Skin of body (tissue), 3 donors: ENCODE measurements at places on chromosomes 1 and 21. TPM values are rescaled to one million over a fixed set of nuclear protein-coding genes. Genes with fewer than 3 reads are reported as not detected.

Gene CLCNKB
- 0.20 TPM for total RNA-seq

Gene LMNA
- total RNA-seq = 429 TPM

Gene SPRR3
- total RNA-seq = 0.69 TPM

Gene C1orf185
- not detected for total RNA-seq

Gene DVL1
- 33.0 TPM for total RNA-seq

Gene CYP4Z1
- 0.39 TPM for total RNA-seq

DNA sequence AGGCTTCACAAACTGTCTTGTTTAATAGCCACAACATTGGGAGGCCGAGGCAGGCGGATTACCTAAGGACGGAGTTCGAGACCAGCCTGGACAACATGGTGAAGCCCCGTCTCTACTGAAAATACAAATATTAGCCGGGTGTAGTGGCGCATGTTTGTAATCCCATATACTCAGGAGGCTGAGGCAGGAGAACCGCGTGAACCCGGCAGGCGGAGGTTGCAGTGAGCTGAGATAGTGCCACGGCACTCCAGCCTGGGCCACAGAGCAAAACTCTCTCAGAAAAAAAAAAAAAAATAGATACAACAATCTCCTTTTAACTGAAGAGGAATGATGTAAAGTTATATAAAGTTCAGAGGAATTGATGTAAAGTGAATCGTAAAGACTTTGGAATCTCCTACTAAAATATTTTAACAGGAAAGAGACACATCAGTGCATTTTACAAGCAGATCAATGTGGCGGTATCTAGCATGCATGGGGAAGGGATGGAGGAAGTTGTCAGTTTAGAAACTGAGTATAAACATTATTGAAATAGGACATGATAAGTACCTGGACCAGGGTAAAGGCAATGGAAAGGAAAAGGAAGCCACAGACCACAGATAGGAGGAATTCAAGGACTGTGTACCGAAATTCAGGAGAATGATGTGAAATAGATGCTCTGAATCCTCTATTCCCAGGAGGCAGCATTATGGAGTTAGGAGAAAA is 41.5 kb downstream of the PTPRC start:
- DNase-seq = no peak

DNA sequence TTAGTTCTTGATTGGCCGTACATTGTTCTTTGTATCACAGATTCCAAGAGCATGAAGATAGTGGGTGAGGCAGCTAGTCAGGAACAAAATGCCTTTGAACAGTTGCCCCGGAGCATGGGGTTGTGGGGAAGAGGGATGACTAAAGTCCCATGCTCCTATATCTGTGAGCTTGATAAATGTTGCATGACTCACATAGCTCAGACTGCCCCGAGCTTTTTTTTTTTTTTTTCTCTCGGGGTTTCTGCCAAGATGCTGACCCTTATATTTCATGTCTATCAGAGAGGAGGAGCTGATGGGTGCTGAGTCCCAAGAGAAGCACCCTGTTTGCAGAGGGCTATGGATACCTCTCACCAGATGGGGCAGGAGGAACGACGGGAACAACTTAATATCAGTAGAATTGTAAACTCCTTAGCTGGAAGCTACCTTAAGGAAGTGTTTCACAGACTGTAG is 40.6 kb downstream of the SRRM1 start:
- DNase-seq = peak; percentile 3

DNA sequence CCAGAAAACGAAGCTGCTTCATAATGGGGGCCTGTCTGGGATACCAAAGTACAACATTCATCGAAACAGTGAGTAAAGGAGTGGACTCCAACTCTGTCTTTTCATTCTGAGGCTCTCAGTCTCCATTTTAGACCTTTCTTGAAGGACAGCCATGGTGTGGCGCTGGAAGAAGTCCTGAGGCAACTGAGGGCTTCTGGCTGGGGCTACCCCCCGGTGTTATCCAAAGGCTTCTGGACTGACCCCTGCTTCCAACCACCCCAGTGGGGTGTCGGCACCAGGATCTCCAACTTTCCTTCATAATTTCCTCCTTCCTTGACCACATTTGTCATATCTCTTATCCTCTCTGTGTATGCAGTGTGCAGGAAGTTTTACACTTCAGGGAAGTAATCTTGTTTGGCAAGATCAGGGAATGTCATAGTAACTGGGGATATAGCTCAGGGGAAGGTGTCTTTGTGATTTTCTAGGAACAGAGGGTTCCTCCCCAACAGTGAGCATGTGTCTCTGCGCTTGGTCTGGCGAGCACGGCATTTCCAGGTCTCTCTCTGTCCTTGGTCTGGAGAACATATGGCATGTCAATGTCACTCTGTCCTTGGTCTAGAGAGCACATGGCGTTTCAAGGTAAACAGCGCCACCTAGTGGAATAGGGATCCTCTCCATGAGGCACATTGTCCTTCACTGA is 19.4 kb upstream of the BSDC1 start:
- no peak for DNase-seq

GRCh38 chr1:16903054-16903453 is 7.3 kb downstream of the RNU1-2 start:
- DNase-seq = no peak

DNA sequence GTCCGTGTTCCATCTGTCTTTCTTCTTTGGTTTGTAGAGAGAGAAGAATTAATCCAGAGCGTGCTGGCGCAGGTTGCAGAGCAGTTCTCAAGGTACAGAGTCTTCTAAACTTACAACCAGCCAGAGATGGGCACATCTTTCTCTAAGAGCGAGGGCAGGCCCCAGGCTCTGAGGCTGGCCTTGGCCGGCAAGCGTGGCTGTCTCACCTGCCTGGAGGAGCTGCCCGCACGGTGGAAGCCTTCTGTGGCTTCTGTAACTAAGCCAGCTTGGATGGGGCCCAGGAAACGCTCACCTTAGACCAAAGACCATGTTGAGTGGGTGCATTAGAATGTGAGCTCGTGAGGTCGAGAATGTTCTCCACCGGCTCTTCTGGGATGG is 78.6 kb downstream of the PDE9A start:
- no peak for DNase-seq

- no peak for DNase-seq
Observed at GRCh38 chr1:75722966-75723365, 1.5 kb upstream of the ACADM start.

DNA sequence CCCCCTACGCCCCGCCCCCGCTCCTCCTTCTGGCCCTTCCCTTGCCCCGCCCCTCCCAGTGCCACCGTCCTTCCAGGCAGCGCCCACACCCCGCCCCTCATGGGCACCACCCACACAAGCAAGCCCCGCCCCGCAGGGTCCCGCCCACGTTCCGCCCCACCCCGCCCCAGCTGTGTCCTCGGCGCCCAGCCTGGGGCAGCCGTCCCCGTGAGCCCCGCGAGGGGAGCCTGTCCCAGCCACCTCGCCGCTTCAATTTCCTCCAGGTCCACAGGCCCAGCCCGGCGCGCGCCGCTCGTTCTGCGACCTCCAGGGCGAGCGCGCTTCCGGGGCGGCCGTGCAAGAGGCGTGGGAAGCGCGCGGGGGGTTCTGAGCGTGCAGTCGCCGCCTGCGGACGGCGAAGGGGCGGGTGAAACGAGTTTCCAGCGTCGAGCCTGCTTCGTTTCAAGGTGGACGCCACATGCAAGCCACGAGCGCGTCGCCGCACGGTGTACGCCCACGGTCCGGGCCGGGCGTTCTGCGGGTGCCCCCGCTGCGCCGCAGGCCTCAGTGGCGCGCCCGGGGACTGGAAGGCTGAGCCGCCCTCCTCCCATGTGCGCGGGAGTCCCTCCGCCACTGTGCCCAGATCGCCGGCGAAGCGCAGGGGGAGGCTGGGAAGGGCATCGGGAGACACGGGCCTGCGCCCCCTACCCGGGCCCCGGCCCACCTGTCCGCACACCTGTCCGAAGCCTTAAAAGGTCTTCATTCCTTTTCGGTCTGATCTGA is 10.8 kb upstream of the FAAP20 start:
- peak; percentile 91 for DNase-seq

DNA sequence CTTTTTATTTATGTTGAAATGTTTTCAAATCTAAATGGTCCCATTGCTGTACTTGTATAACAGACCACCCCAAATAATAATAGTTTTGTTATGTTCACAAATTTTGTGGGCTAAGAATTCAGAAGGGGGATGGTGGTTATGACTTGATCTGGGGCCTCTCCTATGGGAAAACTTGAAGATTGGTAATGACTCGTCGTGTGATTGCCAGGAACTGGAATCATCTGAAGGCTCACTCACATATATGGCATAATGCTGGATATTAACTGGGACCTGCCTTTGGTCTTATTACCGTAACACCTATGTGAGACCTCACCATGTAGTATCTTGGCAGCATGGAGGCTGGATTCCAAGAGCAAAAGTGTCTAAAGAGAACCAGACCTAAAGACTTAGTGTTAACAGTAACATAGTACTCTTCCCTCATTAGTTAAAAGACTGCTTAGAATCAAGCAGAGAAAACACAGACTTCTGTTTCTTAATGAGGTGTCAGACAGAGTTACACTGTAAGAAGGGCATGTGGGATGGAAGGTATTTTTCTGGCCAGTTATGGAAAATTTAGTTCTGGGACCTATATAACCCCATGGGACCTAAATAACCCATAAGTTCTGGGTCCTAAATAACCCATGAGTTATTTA is 11.9 kb downstream of the LYPLAL1 start:
- no peak for DNase-seq

DNA sequence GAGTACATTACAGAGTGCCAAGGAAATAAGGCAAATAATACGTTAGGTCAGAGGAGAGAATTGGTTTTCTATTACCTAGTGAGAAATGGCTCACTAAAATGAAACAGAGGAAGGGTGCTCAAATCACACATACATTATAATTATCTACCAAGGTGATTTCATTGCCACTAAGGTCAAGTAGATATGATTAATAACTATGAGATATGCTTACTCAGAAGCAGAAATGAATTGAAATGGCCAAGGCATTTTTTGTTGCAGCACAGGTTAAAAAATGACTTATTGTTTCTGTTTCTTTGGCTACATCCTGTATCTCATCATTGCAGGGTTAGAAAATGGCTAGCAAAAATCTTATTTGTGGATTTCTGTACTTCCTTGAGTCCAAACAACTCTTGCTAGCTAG is 154.5 kb upstream of the GORAB start:
- no peak for DNase-seq

GRCh38 chr21:38925923-38926322 is 120.2 kb downstream of the ETS2 start:
- DNase-seq = peak; percentile 91

DNA sequence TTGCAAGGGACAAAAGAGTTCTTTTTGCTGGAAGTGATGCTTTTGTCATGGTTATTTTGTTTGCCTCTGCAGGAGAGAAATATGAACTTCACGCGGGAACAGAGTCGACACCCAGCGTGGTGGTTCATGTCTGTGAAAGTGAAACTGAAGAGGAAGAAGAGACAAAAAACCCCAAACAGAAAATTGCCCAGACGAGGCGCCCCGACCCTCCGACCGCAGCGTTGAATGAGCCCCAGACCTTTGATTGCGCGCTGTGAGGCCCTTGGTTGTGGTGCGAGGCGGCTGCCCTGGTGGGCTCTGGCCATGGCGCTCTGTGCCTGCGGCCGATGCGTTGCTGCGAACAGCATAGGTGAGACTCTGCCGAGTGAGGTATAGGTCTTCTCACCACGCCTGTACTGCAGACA is 20.9 kb upstream of the NCMAP start:
- no peak for DNase-seq
